ENCODE measurements at places on chromosomes 11 and 22. TPM values are rescaled to one million over a fixed set of nuclear protein-coding genes. Genes with fewer than 3 reads are reported as not detected.

The MYRF gene
- total RNA-seq = 7.0 TPM

DNA sequence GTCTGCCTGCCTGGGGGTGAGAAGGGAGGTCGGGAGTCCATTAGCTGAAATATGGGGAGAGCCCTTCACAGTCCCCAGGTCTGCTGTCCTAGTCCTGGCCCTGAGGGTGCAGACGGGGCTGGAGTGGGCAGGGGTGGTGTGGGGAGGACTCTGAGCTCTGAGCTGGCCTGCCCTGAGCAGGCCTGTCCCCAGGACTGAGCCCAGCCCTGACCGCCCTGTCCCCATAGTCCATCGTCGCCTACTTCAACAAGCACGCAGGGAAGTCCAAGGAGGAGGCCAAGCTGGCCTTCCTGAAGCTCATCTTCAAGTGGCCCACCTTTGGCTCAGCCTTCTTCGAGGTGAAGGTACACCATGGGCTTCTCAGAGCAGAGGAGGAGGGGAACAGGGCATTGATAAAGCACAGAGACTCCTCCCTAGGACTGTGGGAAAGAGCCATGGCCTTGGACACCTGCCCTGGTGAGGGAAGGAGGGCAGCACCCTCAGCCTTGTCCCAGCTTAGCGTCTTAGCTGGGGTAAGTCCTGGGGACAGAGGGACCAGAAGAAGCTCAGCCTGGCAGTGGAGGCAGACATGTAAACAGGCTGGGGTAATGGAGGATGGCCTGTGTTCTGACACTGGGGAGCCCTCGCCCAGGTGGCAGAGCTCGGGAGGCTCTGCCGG lies 83.7 kb downstream of the MYO7A start:
- no peak for DNase-seq
- no peaks in the 10 kb centered on the region for H3K27me3 ChIP-seq
- no peaks in the 10 kb centered on the region for H3K4me1 ChIP-seq
- no peak overlapping the region for H3K4me3 ChIP-seq

- DNase-seq = no peak
- H3K4me3 ChIP-seq = no peak overlapping the region
- H3K27me3 ChIP-seq = no peaks in the 10 kb centered on the region
- no peak overlapping the region for H3K27ac ChIP-seq
Measured at GRCh38 chr22:42432818-42433217, 615 bp upstream of the NFAM1 start.

GRCh38 chr11:122253589-122254231 lies 137.7 kb upstream of the BLID start:
- no peak overlapping the region for H3K4me3 ChIP-seq
- peaks cover 32% of the 10 kb centered on the region for H3K27me3 ChIP-seq
- H3K4me1 ChIP-seq = peaks cover 4% of the 10 kb centered on the region

The TEX54 gene
- total RNA-seq = not detected

GRCh38 chr11:13042873-13043342 lies 33.8 kb downstream of the RASSF10 start:
- DNase-seq = no peak
- no peaks in the 10 kb centered on the region for H3K27me3 ChIP-seq
- H3K4me1 ChIP-seq = no peaks in the 10 kb centered on the region
- H3K27ac ChIP-seq = no peak overlapping the region
- H3K36me3 ChIP-seq = no peaks in the 10 kb centered on the region

DNA sequence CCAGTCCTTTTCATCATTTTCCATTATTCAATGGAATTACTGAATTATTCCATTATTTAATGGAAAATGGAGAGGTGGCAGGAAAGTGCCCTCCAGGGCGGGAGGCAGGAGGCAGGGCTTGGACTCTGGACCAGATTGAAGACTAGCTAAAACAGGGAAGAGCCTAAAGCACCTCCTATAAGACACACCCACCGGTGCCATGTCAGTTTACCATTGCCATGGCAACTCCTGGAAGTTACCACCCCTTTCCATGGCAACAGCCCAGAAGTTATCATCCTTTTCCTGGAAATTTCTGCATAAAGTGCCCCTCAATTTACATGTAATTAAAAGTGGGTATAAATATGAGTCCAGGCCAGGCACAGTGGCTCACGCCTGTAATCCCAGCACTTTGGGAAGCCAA lies 443.7 kb downstream of the TBC1D22A start:
- H3K27me3 ChIP-seq = no peaks in the 10 kb centered on the region
- H3K36me3 ChIP-seq = no peaks in the 10 kb centered on the region
- no peak overlapping the region for H3K27ac ChIP-seq
- no peak for DNase-seq
- no peak overlapping the region for H3K4me3 ChIP-seq
- no peaks in the 10 kb centered on the region for H3K4me1 ChIP-seq

DNA sequence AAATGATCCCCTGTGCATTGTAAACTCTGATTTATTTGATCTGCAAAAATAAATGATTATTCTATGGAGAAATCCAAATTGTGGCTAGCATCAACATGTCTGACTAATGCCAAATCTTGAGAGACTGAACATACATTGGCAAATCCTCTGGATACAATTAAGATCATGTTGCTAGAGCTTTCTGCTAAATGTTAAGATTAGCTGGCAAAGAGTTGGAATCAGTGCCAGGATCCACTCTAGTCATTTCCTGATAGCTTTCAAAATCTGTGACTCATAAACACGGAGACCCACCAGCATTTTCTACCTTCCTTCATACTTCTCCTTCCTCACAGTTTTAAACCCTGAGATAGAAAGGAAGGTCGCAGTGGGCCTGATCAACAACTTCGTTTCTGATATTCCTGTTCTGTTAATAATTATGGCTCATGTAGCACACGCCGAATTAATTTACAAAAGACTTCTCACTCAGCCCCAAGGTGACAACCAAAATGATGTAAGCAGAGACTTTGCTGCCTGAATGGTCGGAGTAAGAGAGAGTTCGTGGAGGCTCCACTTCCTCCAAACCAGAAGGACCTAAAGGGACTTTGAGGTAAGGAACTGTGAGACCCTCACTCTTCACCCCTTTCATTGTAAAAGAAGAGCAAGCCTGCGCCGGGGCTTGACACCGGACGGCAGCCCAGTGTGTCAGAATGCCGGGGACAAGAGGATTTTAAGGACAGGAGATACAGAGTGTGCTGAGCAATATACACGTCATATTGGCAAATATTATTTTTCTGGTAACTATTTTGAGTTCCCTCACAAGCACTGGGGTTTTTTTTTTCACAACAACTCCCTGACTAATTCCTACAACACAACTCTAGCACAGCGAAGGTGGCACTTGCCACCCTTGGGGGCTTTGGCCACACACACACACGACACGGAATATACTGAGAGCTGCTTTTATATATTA lies 42.0 kb downstream of the SERPINH1 start:
- DNase-seq = peak; percentile 98
- no peaks in the 10 kb centered on the region for H3K27me3 ChIP-seq
- H3K4me3 ChIP-seq = peak overlapping the region; percentile 67

GRCh38 chr11:2089536-2090165 lies 49.5 kb downstream of the IGF2 start:
- no peaks in the 10 kb centered on the region for H3K27me3 ChIP-seq
- H3K27ac ChIP-seq = no peak overlapping the region
- H3K4me1 ChIP-seq = peaks cover 21% of the 10 kb centered on the region
- peak; percentile 71 for DNase-seq
- H3K36me3 ChIP-seq = no peaks in the 10 kb centered on the region

The ENTHD1 gene
- not detected for total RNA-seq

- H3K4me1 ChIP-seq = no peaks in the 10 kb centered on the region
- DNase-seq = no peak
- no peak overlapping the region for H3K27ac ChIP-seq
Measured at GRCh38 chr22:49751318-49751965, 76.2 kb downstream of the BRD1 start.

The SBF1 gene
- 67.1 TPM for total RNA-seq

DNA sequence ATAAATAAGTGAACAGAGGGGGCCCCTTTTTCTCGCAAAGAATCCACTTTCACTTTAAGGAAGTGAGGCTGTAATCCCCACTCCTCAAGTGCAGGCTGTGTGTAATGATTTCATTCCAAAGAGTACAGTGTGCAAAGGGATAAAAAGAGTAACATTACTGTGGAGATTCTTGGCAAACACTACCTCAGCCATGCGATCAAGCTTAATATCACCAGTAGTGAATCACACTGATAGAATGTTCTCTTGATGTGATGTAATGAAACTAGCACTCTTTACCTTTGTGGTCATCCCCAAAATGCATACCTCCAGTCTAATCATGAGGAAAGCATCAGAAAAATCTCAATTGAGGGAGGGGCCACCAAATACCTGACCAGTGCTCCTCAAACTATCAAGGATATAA lies 246.1 kb upstream of the CHORDC1 start:
- H3K4me1 ChIP-seq = no peaks in the 10 kb centered on the region
- H3K4me3 ChIP-seq = no peak overlapping the region
- DNase-seq = peak; percentile 65
- no peak overlapping the region for H3K27ac ChIP-seq
- H3K27me3 ChIP-seq = no peaks in the 10 kb centered on the region

DNA sequence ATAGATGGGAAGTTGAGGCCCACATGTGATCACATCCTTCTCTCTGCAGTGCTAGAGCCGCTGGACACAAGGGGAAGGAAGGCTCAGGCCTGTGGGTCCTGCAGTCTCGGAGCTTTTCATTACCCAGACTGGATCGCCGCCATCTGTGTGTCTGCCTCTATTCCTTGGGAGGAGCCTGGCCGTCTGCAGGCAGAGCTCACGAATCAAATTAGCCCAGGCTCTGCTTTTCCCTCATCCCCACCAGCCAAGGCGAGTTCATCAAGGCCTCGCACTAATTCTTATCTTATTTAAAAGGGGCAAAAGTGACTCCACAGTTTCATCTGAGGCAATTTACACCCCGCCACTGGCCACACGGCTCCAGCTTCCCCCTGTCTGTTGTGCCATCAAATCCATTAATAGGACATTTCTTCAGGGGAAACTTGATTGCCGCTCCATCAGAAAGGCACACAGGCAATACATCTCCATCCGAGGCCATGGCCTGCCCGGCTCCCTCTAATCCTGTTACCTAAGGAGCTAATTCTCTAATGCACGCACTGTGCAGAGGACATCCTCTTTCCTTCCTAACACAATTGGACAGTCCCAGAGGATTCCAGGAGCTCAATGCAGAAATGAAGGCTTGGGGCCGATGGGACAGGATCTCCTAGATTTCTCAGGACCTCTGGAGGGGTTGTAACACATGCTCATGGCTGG lies 3.3 kb upstream of the HTR3A start:
- no peak for DNase-seq
- no peaks in the 10 kb centered on the region for H3K36me3 ChIP-seq
- no peak overlapping the region for H3K27ac ChIP-seq

DNA sequence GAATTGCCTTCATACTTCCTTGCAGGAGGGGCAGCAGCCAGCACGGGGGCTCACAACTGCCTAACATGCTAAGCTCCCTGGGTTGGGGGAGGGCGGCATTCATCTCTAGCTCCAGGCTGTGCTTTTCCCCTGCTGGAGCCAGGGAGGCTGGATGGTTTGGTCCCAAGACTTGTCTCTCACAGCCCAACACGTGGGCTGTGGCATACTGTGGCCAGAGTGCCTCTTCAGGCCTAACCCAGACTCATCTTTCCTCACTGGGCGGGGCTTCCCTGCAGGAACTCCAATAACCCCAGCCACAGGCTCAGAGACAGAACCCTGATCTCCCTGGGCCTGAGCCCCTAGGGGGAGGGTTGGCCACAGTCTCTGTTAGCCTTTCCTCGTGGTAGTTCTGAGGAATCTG lies 121.9 kb upstream of the PLET1 start:
- DNase-seq = no peak
- no peaks in the 10 kb centered on the region for H3K4me1 ChIP-seq
- H3K36me3 ChIP-seq = no peaks in the 10 kb centered on the region

GRCh38 chr11:27520226-27520625 lies 13.7 kb upstream of the LIN7C start:
- DNase-seq = no peak
- no peaks in the 10 kb centered on the region for H3K36me3 ChIP-seq
- no peak overlapping the region for H3K27ac ChIP-seq
- no peak overlapping the region for H3K4me3 ChIP-seq
- no peaks in the 10 kb centered on the region for H3K4me1 ChIP-seq
- no peaks in the 10 kb centered on the region for H3K27me3 ChIP-seq

DNA sequence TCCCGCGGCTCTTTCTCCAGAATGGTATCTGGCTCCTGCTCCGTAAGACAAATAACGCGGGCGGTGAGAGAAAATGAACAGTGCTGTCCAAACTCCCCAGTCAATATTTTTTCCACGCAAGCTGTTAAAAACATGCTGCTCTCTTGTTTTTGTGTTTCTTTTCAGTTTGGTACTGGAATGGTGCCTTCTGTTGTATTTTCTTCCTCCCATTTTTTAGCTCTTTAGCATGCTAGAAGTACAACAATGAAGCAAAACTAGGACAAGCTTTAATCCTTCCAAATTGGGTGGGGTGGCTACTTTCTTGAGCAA lies 599 bp upstream of the PPP2R1B start:
- peak overlapping the region; percentile 74 for H3K27ac ChIP-seq
- peaks cover 25% of the 10 kb centered on the region for H3K4me1 ChIP-seq

GRCh38 chr11:128116885-128117284 lies 470.5 kb downstream of the ETS1 start:
- H3K27me3 ChIP-seq = peaks cover 47% of the 10 kb centered on the region
- H3K27ac ChIP-seq = no peak overlapping the region
- H3K36me3 ChIP-seq = no peaks in the 10 kb centered on the region
- no peak overlapping the region for H3K4me3 ChIP-seq
- H3K4me1 ChIP-seq = no peaks in the 10 kb centered on the region

The C11orf52 gene
- 8.7 TPM for total RNA-seq

The PDE2A gene
- 2.6 TPM for total RNA-seq

The PRG3 gene
- total RNA-seq = not detected

The LSP1 gene
- not detected for total RNA-seq

The RAG2 gene
- not detected for total RNA-seq

- H3K36me3 ChIP-seq = no peaks in the 10 kb centered on the region
- DNase-seq = no peak
- H3K27me3 ChIP-seq = peaks cover 98% of the 10 kb centered on the region
Measured at GRCh38 chr11:119872611-119873310, 143.8 kb upstream of the NECTIN1 start.

GRCh38 chr11:105960252-105961245 lies 61.5 kb downstream of the MSANTD4 start:
- no peak overlapping the region for H3K27ac ChIP-seq
- H3K4me3 ChIP-seq = no peak overlapping the region
- H3K27me3 ChIP-seq = no peaks in the 10 kb centered on the region
- no peaks in the 10 kb centered on the region for H3K36me3 ChIP-seq
- no peaks in the 10 kb centered on the region for H3K4me1 ChIP-seq
- no peak for DNase-seq
